A673 (cell line): ENCODE measurements at places on chromosomes 3 and 15. TPM values are rescaled to one million over a fixed set of nuclear protein-coding genes. Genes with fewer than 3 reads are reported as not detected.

DNA sequence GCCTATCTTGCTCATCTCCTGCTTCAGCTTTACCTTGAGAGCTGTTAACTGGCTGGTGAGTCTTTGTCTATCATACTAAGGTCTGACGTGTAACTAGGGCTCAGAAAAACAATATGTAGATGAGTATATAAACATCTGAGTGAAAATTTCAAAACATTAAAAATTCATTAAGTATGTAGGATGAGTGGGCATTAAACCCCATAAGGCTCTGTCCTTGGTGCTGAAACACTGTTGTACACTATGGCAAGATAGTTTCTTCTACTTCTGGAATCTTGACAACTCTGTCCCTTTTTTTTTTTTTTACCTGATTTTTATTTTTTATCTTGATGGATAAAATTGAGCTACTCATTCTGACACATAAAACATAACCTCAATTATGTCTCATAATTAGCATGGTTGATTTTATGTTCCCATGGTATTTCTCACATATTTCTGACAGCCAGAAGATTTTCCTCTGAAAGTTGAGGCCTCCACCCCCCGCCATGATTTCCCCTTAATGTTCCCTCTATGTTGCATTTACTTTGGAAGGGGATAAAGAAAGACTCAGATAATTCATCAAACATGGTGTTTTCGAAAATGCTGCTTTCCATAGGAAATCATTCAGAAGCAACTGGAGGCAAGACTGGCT is 54.3 kb downstream of the DGKG start:
- no peaks in the 10 kb centered on the region for H3K36me3 ChIP-seq
- H3K27me3 ChIP-seq, result peaks cover 50% of the 10 kb centered on the region
- no peak overlapping the region for H3K4me3 ChIP-seq
- H3K27ac ChIP-seq, result no peak overlapping the region

- H3K4me1 ChIP-seq, result no peaks in the 10 kb centered on the region
- H3K36me3 ChIP-seq, result no peaks in the 10 kb centered on the region
- no peak overlapping the region for H3K27ac ChIP-seq
- H3K4me3 ChIP-seq, result no peak overlapping the region
- H3K27me3 ChIP-seq, result no peaks in the 10 kb centered on the region
Observed at GRCh38 chr3:127677541-127678314, 5.0 kb downstream of the ABTB1 start.

DNA sequence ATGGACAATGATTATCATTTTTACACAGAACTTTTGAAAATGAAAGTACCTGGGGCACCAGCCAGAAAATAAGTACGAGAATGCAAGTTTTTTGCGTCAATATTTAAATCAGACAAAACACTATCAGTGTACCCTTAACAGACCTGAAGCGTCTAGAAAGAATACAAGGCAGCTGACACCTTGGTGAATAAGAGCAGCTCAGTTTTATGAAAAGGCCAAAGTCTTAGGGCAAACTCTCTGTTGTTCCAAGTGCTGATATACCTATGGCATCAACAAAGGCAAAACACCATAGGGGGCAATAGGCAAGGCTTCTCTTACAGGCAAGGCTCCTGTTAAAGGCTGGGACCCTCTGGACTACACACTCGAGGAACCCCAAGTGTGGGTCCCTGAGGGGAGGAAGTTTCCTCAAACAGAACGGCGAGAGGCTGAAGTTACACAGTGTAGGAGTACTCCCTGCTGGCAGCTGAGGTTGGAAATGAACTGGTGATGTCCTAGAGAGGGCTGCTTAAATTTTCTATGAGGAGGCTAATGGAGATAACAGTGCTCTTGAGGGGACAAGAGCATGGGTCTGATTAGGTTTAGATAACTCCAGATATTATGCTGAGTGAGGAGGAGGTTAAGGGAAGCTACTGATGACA is 291.0 kb downstream of the TIGIT start:
- H3K4me3 ChIP-seq, result peak overlapping the region; percentile 14
- peak overlapping the region; percentile 68 for H3K27ac ChIP-seq
- H3K36me3 ChIP-seq, result no peaks in the 10 kb centered on the region
- DNase-seq, result peak; percentile 37
- H3K4me1 ChIP-seq, result peaks cover 21% of the 10 kb centered on the region

DNA sequence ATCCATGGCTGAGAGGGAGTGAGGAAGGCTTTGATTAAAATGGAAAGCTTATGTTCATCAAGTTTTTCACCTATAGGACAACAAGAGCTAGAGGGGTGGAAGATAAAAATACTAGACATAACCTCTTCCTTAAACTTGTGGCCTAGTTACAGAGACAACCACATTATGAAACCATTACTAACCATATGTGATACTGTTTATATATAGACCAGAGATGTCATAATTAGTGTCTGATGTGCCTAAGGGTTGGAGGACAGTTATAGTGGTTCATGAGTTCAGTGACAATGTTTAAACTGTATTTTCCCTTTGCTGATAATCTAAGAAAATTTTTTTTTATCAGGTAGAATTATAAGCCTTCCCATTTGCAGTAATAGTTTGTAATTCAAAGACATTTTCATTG is 23.7 kb downstream of the PHLDB2 start:
- no peaks in the 10 kb centered on the region for H3K36me3 ChIP-seq
- peaks cover 4% of the 10 kb centered on the region for H3K4me1 ChIP-seq
- H3K4me3 ChIP-seq, result no peak overlapping the region
- H3K27ac ChIP-seq, result no peak overlapping the region

- H3K27ac ChIP-seq, result no peak overlapping the region
- H3K36me3 ChIP-seq, result no peaks in the 10 kb centered on the region
- no peak overlapping the region for H3K4me3 ChIP-seq
- DNase-seq, result no peak
- H3K4me1 ChIP-seq, result no peaks in the 10 kb centered on the region
Observed at GRCh38 chr15:34665498-34666116, 82.2 kb upstream of the GOLGA8B start.

DNA sequence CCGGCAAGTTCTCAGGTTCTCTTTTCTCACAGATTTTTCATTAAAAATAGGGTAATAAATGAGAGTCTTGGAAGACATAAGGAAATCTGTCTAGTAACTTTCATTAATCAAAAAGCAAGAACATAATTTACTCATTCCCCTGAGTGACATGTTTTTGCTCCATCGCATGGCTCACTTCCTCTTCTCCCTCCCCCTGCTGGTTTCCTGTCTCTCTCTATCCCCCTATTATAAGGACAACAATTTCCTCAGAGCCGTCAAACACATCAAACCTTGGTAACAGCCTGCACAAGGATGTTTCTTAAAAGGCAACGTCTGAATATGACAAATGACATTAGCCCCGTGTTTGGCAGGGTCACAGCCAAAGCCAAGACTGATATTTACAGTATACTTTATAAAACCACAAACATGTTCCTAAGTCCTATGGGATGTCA is 1149.6 kb downstream of the IGSF11 start:
- no peaks in the 10 kb centered on the region for H3K36me3 ChIP-seq
- peak overlapping the region; percentile 19 for H3K27ac ChIP-seq
- no peaks in the 10 kb centered on the region for H3K27me3 ChIP-seq
- H3K4me1 ChIP-seq, result peaks cover 28% of the 10 kb centered on the region
- DNase-seq, result peak; percentile 94

Gene ATP8B4
- total RNA-seq, result 0.30 and 0.66 TPM in 2 replicates

Gene NMNAT3
- 1.9 and 2.8 TPM in 2 replicates for total RNA-seq

Gene CLCN2
- 11.2 and 14.8 TPM in 2 replicates for total RNA-seq

Gene CDHR4
- 0.48 TPM in 1 of 2 replicates, not detected in the other for total RNA-seq

Gene ABCC5
- 30.3 and 32.0 TPM in 2 replicates for total RNA-seq

Gene RUVBL1
- 153 and 156 TPM in 2 replicates for total RNA-seq

Gene GABPB1
- 35.3 and 40.0 TPM in 2 replicates for total RNA-seq
